ENCODE measurements at places on chromosomes 6 and 20.

GRCh38 chr6:72631480-72631879 is 9.6 kb downstream of the KCNQ5 start:
- DNase-seq, result no peak

GRCh38 chr6:40948570-40948969 is 90.5 kb downstream of the UNC5CL start:
- DNase-seq, result no peak

DNA sequence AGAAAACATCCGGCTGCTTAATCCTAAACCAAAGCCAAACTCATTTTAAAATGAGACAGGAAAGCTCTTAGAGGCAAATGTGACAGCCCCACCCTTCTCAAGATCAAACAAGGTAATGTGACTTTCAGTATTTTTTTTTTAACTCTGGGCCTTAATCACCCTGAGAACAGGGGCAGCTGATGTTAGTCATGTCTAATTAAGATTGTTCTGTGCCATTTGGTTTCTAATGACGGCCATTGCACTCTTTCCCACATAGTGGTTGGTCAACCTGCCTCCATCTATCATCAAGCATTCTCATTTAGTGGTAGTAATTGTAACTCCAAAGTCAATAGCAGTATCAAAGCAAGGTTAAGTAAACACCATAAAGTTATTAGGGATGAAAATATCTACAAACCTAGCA is 191.6 kb upstream of the EXOC2 start:
- DNase-seq, result no peak

DNA sequence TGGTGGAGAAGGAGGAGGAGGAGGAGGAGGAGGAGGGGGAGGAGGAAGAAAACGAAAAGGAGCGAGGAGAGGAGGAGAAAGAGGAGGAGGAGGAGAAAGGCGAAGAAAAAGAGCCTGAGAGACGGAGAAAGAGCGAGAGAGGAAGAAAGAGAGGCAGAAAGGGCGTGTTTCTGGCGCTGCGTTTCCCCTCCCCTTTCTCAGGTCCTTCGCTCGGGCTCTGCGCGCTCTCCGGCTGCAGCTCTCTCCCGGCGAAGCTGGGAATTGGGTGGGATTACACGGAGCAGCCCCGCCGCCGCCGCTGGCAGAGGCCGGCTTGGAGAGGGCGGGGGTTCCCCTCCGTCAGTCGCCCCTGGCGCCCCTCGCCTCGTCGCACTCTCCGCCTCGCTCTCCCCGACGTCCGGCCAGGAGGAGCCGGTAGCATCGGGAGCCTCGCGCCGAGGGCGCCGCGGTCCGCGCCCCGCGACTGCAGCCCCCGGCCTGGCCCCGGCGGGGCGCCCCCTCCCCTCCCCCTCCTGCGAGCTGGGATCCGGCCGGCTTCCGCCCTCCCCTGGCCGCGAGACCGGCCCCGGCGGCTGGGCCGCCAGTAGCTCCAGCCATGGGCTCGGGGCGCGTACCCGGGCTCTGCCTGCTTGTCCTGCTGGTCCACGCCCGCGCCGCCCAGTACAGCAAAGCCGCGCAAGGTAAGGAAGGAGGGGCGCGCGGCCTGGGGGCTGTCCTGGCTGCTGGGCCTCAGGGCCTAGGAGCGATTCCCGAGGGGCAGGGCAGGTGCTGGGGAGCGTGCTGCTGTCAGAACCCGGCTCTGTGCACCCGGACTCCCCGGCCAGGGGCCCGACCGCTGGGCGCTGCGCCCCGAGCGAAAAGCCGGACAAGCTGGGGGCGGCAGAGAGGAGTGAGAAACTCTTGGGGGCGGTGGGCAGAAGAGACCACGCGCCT is at the start of gene SCUBE3:
Gene SCUBE3 (plus strand): TSS at position 133 of the 933 bp plus-strand sequence. CDS start 463 bp downstream, at position 596.
- DNase-seq, result peak; percentile 2

- no peak for DNase-seq
Observed at GRCh38 chr6:154473324-154473723, 37.2 kb downstream of the CNKSR3 start.

GRCh38 chr6:149329529-149329928 is 12.0 kb downstream of the TAB2 start:
- no peak for DNase-seq

- DNase-seq, result no peak
Observed at GRCh38 chr6:34990971-34991560, 102.0 kb downstream of the ANKS1A start.

- DNase-seq, result no peak
Observed at GRCh38 chr6:10223841-10224240, 191.0 kb downstream of the TFAP2A start.

GRCh38 chr20:21090721-21091120 is 15.4 kb downstream of the LINC00237 start:
- no peak for DNase-seq

- no peak for DNase-seq
Observed at GRCh38 chr6:162683135-162683534, 44.4 kb downstream of the PRKN start.

GRCh38 chr6:288866-289265 is 3.4 kb upstream of the DUSP22 start:
- DNase-seq, result no peak

DNA sequence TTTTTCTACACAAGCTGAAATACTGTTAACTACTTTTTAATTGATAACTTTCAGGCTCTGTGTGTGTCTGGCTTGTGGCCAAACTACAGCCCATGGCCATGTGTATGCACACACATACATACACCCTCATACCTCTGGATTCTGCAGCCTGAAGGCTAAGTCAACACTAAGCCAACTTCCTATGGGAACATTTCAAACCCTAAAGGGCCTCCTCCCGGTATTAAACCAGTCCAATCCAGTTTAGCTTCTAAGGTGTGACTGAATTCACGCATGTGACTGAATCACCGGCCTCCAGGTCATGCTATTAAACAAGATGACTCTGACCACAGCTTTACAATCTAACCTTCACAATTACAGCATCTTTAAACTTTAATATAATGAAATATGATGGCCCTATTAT is 20.7 kb upstream of the DST start:
- DNase-seq, result no peak

- DNase-seq, result peak; percentile 51
Observed at GRCh38 chr6:116531675-116532570, 13.6 kb downstream of the TRAPPC3L start.

DNA sequence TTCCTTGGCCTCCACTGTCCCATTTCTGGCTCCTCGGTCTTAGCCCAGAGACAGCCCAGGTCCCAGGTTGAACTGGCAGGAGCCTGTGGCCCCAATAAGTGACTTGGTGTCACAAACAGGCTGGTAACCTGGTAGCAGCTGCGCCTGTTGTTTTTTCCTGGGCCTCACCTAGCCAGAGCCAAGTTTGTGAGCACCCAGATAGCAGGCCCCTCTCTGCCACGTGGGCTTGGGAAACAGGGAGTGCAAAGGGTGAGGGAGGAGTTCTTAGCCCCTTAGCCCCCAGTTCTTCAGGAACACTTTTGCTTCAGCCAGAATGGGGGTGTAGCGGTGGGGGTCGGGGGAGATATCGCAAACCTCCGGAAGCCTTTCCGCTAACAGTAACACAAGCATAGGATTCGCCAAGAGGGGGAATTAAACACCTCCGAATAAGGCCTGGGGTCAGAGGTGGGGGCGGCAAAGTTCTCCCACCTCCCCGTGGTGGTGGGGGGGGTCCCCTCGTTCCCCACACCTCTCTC is 760 bp downstream of the C6orf132 start:
- DNase-seq, result no peak

DNA sequence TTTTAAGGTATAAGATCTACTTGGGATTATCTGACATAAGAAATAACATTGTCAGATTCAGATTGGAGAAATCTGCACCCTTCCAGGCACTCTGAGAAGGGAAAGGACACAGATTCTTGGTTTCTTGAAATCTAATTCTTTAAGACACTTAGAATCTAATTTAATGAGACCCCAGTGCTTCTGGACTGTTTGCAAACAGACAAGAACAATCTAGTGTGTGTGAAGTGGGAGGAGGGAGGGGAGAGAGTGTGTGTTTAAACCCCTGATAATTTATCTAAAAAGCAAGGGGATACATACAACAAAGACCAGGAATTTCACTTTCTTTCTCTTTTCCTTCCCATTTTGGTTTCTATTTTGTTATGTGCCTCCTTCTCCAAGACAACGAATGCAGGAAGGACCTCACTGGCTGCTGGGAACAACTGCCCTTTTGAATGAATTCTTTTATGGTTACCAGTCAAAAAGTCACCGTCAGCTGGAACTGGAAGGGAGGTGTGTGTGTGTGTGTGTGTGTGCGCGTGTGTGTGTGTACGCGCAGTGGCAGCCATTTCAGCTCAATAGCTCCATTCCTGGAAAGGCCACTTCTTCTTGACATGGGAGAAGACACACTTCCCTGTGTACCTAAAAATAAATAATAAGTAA is 129.4 kb downstream of the BCAS1 start:
- DNase-seq, result no peak

GRCh38 chr20:51020657-51021056 is 2.2 kb downstream of the KCNG1 start:
- DNase-seq, result no peak

- no peak for DNase-seq
Observed at GRCh38 chr6:110532431-110532830, 56.0 kb upstream of the SLC22A16 start.

DNA sequence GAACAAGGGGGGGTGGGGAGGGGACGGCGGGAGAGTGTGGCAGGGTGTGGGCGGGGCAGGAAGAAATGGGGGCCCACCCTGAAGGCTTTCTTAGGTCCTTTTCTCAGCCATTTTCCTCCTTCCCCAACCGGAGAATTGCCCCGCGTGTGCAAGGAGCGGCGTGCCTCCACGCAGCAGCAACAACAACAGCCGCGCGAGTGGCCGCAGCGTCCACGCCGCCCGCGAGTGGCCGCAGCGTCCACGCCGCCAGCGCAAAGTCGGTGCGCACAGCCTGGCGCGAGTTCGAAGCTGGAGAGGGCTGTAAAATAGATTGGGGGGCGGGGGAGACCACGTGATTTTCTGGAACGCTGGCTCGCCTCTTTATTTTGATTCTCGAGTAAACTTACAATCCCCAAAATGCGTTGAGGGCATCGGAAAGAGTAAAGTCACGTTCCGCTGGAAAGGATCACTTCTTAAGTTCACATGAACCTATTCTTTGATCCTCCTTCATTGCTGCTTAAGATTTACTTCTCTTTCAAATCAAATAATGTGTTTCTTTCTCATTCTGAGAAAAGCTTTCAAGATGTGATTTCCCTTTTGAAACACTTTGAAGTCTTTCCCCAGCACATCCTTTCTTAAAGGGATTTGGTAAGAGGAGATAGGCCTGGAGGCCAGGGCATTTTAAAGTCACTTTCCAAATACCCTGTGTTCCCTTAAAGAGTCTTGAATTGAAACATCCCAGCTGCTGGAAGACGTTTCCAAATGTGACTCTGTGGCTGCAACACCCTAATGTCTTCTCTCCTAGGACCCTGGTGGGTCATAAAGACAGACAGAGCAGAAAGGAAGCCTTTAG is 66.7 kb upstream of the ZNF217 start:
- DNase-seq, result peak; percentile 26

- peak; percentile 3 for DNase-seq
Observed at GRCh38 chr6:161922631-161923119, 648.8 kb upstream of the AGPAT4 start.

- DNase-seq, result no peak
Observed at GRCh38 chr6:112002307-112002706, 51.6 kb upstream of the CCN6 start.

DNA sequence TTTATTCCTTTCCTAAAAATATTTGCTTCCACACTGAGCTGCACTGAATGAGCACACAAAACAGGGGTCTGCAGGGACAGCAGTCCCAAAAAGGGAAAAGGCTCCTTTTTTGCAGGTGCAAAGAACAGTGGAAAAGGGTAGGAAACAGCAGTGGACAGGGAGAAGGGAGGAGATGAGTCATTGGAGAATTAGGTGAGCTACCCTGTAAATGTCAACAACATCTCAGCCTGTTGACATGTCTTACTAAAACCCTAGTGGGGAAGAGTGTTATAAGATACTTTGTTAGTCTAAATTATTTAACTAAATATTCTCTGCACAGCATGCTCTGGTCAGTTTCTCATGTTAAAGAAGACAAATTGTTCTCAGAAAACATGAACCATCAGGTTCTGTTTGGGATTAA is 151.5 kb upstream of the FBXL4 start:
- DNase-seq, result no peak

- DNase-seq, result no peak
Observed at GRCh38 chr6:145071836-145072235, 663.5 kb downstream of the EPM2A start.

DNA sequence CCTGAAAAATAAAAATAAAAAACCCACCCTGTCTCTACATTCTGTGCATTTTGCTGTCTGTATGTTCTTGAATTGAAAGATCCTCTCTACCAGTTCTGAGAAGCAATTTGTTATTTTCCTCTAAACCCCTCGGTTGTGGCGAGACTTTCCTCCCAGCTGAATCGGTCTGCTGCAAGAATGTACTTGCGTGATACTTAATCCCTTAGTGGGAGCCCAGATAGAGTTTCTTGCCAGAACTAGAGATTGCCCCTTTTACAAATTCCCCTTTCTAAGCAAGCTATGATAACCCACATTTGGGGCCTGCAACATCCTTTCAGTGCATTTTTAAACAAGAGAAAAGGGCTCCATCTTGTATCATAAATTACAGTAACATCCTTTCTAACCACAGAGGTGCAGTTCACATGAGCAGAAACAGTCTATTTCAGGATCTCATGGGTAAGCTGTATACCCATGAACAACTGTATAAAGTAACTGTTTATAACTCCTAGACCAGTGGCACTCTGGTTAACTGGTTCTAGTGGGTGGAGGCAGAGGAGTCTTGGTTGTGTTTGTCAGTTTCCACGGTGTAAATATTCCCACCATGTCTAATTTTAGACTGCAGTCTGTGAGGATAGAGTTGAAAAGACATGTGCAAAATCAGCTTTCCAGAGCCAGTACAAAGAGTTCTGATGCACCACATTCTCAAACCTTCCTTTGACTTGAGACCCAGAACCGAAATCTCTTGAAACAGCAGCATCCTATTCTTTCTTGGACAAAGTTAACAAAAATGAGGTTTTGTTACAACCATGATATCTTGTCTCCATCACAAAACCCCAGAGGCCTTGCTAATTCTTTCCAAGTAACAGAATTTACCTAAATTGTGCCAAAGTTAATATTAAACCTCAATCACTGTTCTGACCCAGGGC is 113.1 kb upstream of the ZNF217 start:
- no peak for DNase-seq

DNA sequence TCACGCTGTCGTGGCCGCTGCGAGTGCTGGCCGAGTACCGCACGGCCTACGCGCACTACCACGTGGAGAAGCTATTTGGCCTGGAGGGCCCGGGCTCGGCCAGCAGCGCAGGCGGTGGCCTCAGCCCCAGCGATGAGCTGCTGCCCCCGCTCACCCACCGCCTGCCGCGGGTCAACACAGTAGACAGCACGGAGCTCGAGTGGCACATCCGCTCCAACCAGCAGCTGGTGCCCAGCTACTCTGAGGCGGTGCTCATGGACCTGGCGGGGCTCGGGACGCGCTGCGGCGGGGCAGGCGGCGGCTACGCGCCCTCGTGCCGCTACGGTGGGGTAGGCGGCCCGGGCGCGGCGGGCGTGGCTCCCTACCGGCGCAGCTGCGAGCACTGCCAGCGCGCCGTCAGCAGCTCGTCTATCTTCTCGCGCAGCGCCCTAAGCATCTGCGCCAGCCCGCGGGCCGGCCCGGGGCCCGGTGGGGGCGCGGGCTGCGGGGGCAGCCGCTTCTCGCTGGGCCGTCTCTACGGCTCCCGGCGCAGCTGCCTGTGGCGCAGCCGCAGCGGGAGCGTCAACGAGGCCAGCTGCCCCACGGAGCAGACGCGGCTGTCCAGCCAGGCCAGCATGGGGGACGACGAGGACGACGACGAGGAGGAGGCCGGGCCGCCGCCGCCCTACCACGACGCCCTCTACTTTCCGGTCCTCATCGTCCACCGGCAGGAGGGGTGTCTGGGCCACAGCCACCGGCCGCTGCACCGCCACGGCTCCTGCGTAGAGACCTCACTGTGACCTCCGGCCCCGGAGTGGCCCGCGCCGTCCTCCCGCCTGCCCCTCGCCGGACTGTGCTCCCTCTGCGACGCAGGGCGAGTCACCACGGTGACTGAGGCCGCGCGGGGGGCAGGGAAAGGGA is 5.7 kb downstream of the TMEM151B start:
- DNase-seq, result no peak

Data from stimulated activated CD4-positive, alpha-beta T cell treated with anti-CD3 and anti-CD28 coated beads, Interleukin-2, amount 100 ng/mL, for 48 hours (primary cell).